GM13976 (cell line): ENCODE measurements at places on chromosomes 5 and 9.

GRCh38 chr9:30575691-30576090, 1808.8 kb upstream of the ACO1 start:
- DNase-seq = no peak

- DNase-seq = no peak
Observed at GRCh38 chr9:127256324-127256723, 8.2 kb upstream of the GARNL3 start.

DNA sequence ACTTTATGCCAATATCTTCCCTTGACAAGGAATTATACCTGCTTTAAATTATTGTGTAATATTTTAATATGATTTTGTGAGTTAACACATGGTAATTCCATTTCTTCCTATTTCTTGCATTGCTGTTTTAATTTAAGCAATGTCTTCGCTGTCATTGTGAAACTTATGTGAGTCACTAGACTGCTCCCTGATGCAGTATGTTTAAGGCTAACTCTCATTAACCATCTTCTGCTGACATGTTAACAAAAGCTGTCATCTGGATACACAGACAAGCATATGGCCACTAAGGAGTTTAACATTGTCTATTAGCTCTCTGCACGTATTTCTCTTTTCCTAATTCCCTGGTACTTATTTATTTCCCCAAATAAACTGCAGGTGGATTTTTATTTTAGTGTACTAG, 980.8 kb upstream of the CTNND2 start:
- DNase-seq = no peak

GRCh38 chr5:124136609-124137008, 609.8 kb downstream of the ZNF608 start:
- DNase-seq = no peak

DNA sequence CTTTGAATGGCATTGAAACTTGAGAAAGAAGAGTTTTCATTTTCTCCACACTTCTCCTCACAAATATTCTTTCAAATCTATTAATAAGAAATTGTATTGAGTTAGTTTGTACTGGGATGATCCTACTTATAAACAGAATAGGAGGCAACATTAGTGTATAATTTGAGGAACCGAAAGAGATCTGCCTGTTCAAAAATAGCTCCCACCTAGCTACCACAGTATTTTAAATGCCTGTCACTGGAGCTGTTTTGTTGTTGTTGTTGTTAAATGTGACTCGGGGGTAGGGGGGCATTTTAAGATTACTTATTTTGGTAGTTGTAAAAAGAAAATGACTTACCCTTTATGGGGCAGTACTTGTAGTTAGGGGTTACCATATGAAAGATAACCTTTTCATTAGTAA, 20.1 kb upstream of the HAPLN1 start:
- no peak for DNase-seq

GRCh38 chr5:150640311-150641005, at the start of gene SYNPO:
TSS of gene SYNPO (plus strand) at chr5:150640660. CDS start at chr5:150648276, 7,616 bp downstream.
- no peak for DNase-seq

DNA sequence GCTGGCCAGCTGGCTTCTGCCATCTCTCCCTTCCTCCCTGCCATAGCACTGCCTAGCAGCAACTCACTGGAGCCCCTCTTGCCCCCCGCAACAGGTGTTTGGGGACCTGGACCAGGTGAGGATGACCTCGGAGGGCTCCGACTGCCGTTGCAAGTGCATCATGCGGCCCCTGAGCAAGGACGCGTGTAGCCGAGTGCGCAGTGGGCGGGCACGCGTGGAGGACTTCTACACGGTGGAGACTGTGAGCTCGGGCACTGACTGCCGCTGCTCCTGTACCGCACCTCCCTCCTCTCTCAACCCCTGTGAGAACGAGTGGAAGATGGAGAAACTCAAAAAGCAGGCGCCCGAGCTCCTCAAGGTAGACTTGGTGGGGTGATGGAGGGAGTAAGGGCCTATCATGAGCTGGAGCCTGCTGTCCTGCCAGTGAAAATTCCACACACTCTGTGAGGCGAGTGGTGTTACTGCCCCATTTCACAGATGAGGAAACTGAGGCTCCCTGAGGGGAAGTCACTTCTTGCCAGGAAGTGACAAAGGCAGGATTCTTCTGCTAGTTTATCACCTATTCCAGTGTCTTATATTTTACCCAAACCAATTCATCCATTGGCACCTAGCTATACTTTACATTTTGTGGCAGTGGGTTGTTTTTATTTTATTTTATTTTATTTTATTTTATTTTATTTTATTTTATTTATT, 10.1 kb downstream of the OLFML2A start:
- no peak for DNase-seq

GRCh38 chr9:5846501-5846921, 13.6 kb upstream of the ERMP1 start:
- DNase-seq = no peak

GRCh38 chr9:88998911-88999310, 7.6 kb downstream of the S1PR3 start:
- no peak for DNase-seq

GRCh38 chr5:4015709-4016108, 420.1 kb downstream of the IRX1 start:
- no peak for DNase-seq

- DNase-seq = no peak
Observed at GRCh38 chr5:151039665-151040064, 19.3 kb downstream of the GPX3 start.

- DNase-seq = no peak
Observed at GRCh38 chr5:127960270-127960691, 123.3 kb upstream of the SLC12A2 start.
